ENCODE measurements at places on chromosomes 4 and X.
A peak's percentile ranks its signal among the peaks of the same experiment; 100 is the strongest.

GRCh38 chrX:135522132-135522530 is 1.7 kb downstream of the INTS6L start:
- DNase-seq, result no peak

- DNase-seq, result no peak
Measured at GRCh38 chr4:116453127-116453526, 632.2 kb downstream of the TRAM1L1 start.

DNA sequence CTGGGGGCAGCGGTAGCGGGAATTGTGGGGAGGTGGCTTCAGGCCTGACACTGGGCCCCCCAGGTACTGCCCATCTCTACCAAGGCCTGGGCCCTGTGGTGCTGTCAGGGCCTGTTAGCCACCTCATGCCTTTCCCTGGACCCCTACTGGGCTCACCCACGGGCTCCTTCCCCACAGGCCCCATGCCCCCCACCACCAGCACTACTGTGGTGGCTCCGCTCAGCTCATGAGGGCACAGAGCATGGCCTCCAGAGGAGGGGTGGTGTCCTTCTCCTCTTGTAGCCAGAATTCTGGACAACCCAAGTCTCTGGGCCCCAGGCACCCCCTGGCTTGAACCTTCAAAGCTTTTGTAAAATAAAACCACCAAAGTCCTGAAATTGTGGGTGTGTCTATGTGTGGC is 7.5 kb downstream of the GATA1 start:
- no peak for DNase-seq

DNA sequence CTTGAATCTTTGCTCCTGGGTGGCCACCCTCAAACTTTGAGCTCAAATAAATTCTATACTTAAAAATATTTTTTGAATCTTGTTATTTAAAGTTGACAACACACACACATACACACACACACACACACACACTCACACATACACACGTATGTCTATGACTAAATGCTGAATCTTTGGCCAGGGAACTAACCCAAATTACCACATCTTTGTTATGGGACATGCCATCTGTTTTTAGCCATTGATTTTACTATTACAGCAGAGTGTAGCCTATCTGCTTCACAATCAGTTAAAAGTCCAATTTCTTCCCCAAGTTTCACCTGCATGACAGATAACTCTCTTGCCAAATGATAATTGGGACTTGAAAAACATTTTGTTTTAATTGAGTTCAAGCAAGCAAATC is 45.0 kb upstream of the USP46 start:
- no peak for DNase-seq

GRCh38 chr4:5052726-5053425 is 1.6 kb downstream of the STK32B start:
- no peak for DNase-seq

- DNase-seq, result no peak
Measured at GRCh38 chrX:136671006-136671610, 23.1 kb downstream of the CD40LG start.

DNA sequence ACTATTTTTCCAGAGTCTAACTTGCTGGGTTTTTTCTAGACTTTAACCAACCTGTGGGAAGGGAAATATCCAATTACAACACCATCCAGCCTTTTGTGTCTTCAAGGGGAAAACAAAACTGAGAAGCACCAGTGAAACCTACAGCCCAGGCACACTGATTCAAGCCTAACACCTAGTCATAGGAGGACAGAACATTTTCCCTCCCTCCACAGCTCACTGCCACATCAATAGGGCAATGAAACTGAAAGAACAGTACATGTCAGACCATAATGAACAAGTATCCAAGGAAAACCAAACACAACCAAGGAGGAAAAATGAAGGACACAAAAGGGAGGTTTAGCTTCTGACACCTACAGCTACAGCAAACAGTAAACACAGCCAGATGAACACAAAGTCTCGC is 17.6 kb downstream of the MAGEA8 start:
- DNase-seq, result no peak

DNA sequence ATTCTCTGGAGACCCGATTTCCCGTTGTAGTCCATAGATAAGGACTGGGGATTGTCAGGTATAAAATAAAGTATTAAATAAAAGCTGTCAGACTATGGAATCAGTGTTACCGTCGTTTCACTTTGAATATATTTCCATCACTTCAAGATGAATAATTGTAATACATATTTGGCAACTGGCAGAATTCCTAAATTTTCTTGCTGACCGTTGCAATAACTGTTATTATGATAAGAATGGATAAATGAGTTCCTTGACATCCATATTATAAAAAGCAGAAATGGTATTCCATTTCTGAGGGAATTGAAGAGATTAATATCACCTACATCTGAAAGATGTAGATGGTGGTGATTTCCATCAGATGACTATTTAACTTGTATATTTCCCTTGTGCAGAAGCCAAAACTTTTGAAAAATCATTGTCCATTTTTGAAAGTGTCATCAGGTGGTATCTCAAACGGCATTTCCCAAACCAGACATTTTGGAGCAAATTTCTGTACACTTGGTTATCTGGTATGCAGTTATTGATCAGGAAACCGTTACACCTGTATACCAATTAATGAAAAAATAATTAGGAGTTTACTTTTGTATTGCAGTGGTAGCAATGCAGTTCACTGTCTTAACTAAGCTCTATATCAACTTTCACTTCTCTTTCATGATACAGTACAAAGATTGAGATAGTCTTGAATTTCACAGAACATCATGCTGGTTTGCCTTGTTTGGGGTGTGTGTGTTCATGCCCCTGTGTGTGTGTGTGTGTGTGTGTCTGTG is 878.5 kb downstream of the PCDH18 start:
- DNase-seq, result no peak

DNA sequence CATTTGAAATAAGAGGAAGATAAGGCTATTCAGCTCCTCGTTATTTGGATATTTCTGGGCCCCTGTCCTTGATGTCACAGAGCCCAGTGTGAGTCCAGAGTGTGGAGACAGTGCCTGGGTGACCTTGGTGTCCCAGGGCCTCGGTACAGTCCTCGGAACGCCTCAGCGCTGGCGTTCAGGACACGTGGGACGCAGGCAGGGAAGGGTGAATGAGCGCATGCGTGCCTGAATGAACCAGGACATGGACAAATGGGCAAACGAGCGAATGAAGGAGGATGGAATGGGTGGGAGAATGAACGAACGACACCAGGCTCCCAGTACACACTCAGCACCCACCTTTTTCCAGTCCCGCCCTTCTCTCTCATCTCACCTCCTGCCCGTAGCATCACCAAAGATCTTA is 44.2 kb downstream of the EVC start:
- no peak for DNase-seq

DNA sequence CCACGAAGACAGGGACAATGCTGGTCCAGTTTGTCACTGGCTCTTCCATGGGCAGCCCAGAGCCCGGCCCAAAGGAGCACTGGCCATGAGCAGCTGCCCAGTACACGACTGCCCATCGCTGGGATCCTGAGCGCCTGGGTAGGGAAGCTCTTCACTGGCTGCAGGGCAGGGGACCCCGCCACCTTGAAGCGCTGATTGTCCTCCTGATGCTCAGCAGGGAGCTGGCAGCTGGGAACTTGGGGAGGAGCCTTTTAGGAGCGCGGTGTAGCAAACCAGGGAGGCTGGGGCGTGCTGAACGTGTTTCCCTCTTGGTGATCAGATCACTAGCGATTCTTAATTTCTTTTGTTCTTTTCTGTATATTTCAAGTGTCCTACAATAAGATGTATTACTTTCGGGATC is 1.8 kb downstream of the L1CAM start:
- DNase-seq, result no peak

DNA sequence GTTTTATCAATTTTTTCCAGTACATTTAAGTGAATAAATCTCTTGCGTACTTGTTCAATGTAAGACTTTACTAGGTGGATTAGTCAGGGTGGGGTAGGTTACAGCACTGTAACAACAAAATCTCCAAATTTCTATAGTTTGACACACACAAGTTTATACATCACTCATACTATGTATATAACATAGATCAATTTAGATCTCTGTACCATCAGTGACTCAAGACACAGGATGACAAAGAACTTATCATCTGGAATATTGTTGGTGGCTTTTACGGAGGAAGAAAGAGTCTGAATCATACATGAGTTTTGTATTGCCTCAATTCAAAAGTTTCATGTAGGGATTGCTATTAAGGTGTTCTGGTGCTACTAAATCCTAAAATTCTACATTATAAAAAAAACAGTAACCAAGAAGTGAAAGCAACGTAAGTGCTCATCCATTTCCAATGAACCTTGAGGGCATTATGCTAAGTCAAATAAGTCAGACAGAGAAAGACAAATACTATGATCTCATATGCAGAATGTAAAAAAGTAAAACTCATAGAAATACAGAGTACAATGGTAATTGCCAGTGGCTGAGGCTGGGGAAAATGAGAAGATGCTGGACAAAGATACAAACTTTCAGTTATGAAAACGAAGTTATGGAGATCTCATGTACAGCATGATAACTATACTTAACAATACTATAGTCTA is 98.0 kb upstream of the DKK2 start:
- DNase-seq, result no peak

DNA sequence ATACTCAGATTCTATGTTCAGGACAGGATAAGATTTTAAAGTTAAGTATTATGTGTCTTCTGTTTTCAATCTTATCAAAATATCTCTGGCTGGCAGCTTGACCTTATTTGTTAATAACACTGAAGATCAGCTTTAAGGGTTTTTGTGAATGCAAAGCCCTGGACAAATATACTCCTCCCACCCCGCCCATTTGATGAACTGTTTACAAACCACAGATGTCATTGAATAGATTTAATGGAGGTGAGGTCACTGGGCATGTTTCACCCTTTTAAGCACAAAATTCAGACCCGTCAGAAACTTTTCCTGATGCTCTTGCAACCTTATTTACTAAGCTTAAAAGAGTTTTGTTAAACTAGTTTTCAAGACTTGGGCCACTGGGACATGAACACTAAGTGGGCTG is 10.1 kb upstream of the CXCL8 start:
- no peak for DNase-seq

DNA sequence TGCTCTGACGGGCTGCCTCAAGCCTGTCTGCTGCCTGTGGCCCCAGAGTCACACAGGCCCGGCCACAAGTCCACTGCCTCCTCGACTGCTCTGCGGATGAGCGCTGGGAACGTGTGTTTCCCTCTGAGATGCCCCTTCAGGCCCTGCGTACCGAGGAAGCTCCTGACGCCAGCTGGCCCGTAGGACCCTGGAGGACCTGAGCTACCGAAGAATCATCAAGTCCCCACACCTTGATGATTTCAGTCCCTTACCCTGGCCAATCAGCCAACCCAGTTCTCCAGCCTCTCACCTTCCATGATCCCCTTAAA is 96.6 kb upstream of the LRPAP1 start:
- no peak for DNase-seq

DNA sequence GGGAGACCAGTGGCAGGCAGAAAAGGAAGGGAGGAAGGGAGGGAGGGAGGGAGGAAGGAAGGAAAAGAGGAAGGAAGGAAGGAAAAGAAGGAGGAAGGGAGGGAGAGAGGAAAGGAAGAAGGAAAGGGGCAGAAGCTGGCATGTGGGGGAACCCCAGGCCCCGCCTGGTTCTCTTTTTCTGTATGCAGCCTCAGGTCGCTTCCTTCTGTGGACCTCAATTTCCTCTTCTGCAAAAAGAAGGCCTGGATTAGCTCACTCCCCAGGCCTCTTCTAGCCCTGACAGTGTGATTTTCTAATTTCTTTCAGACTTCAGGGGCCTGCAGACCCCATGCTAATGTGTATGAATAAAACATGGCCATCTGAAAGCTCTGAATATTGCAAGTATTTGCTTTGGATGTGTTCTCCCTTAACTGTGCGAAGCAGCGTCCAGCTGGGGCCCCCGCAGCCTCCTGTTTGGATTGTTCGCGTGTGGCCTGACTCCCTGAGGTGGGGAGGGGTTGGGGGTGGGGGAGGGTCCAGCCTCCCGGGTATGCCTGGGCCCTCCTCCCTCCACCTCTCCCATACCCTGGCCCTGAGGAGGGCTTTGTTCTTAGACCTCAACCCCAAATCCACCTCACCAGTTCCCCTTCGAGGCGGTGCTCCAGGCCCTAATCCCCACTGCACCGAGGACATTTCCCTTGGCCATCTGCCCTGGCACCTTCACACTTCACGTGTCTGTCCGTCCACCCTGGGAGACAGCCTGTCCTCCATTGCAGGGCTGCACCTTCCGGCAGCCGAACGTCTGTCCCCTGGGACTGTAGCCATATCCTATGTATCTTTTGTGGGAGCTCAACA is 199.9 kb upstream of the ATP6AP2 start:
- DNase-seq, result no peak

DNA sequence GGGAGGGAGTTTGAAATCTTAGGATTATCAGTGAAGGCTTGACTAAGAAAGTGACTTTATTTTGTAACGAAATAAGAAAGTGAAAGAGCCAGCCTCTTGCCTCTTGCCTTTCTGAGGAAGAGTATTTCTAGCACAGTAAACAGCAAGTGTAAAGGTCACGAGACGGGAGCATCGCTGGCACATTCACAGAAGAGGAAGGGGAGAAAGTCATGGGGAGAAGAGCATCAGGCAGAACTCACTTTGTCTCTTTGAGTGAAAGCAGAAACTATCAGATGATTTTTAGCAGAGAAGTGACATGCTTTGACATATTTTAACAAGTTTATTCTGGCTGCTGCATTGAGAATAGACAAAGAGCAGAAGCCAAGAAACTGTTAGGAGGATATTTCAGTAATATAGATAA is 313.8 kb downstream of the CAMK2D start:
- DNase-seq, result no peak

GRCh38 chr4:40221744-40222143 is 24.9 kb downstream of the RHOH start:
- DNase-seq, result no peak

GRCh38 chr4:184544788-184545409 is 70.5 kb upstream of the IRF2 start:
- no peak for DNase-seq

- no peak for DNase-seq
Measured at GRCh38 chr4:84237008-84237407, 262.1 kb downstream of the NKX6-1 start.

GRCh38 chr4:3388471-3389232 is 53.1 kb upstream of the HGFAC start:
- DNase-seq, result no peak

GRCh38 chrX:18666614-18667013 is 5.3 kb downstream of the RS1 start:
- no peak for DNase-seq

DNA sequence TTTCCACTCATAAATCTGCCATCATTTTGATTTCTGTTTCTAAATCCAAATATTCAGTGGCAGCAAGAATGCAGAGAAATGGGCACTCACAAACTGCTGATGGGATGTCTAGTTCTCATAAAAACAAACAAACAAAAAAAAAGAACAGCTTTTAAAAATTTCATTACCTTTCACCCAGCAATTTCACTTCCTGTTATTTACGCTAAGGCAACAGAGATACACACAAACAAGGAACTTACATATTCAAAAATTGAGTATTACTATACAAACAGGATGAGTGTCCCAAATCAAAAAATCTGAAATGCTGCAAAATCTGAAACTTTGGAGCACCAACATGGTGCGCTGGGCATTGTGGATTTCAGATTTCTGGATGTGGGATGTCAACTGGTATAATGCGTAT is 36.4 kb downstream of the FAT1 start:
- no peak for DNase-seq

DNA sequence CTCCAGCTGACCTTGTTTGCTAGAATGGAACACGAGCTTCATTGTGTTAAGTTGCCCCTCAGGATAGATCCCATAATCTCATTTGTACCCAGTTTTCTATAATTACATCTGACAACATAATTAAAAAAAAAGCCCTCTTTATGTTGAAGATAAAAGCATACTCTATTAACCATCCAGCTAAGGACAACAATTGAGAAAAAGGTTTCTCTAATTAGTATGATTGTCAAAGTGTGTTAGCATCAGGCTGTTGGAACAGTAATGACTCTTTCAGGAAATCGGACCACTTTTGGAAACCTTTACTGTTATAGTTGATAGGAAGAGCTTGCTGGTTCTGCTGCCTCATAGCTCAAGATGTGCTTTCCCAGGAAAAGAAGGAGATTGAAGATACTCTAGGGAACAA is 172.6 kb downstream of the FHIP1A start:
- DNase-seq, result peak; percentile 67
